ENCODE measurements at places on chromosomes 1 and 21.

DNA sequence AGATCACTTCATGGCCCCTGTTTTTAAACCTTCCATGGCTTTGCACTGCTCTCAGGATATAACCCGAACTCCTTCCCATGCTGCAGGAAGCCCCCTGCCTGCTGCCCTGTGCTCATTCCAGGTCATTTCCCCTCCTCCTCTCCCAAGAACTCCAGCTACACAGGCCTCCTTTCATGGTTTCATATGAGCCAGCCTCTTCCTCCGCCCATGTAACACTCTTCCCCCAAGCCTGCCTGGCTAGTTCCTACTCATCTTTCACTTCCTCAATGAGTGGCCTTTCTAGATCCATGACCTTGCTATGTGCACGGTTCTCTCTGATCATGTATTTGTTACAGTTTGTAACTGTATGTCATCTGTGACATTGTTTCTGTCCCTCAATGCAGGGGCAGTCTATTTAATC is 3.1 kb upstream of the NCF2 start:
- no peak for DNase-seq

DNA sequence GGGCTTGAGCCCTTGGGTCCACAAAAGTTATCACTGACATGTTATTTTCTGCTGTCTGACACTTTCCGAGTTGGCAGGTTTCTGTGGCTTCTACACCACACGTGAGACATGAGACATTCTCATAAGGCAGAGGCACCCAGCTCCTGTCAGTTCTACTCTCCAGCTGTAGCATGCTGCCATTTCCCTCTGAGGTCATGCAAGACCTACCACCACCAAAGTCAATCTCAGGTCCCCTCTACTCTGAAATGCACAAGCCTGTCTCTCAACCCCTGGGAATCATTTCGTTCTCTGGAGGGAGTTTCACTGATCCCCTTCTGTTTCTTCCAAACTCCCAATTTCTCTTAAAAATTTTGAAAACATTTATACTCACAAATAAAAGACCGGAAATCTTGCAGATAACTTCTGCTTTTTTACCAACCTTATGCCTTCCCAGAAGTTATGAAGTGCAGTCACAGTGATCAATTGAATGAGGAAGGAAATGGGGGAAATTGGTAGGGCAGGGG is 39.5 kb upstream of the CR2 start:
- DNase-seq: no peak

DNA sequence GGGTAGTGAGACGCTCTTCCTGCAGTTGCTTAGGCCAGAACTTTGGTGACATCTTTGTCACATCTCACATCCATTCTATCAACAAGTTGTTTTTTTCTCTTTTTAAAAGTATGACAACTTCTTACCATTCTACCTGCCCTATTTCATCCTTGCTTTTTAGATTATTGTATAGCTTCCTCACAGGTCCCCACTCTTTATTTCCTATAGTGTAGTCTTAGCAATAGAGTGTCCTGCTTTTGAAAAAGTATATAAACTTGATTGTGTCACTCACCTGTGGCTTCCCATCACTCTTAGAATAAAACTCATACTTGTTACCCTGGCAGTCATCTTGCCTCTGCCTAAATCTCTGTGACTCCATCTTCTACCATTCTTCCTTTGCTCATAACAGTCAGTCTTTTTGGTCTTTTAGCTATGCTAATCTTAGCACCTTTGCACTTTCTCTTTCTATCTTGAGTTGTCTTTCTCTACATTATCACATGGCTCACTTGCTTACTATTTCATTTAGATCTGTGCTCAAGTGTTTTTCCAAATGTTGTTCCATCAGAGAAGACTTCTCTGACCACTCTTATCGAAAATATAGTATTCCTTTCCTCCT is 9.5 kb downstream of the CDC73 start:
- no peak for DNase-seq

- no peak for DNase-seq
Observed at GRCh38 chr1:192086644-192087043, 71.6 kb upstream of the RGS18 start.

DNA sequence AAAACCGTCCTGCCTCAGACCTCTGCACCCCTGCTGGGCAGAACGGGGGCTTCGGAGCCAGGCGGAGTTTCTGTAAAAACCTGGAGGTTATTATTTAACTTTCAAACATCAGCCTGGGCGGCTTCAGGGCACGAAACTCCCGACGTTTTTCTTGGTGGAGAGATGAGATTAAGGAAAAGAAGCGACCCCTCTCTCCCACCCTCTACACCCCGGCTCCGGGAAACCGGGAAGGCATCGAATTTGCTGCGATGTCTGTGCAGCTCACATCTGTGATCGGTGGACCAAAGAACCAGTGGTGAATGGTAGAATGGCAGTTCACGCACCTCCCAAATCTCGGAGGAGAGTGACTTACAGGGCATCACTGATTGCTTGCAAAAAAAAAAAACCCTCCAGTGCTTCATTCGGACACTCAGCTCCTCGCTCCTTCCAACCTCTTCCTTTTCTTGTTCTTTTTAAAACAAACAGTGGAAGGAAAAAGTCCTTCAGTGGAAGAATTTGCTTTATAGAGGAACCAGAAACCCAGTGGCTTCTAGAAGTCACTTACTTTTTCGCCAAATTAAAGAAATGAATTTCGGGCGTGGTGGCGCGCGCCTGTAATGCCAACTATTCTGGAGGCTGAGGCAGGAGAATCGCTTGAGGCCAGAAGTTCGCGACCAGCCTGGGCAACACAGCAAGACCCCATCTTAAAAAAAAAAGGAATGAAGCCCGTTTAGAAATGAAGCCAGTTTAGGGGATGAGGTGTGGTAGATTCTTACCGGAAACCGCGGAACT is 884 bp downstream of the PHACTR4 start:
- no peak for DNase-seq

DNA sequence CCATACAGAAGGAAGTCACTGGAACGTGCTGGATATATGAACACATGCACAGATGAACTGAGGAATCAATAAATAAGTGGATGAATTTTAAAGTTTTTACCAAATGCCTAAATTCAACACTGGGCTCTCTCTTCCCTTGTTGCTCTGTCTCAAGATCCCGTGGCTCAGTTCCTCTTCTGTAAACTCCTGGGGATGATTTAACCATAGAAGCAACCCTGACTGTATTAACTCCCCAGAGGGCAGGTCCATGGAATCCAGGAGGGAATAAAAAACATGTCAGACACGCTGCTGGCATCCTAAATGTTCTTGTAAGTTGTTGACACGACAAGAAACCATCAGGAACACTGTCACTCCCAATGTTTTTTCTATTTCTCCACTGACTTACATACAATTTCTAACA is 45.3 kb upstream of the GPR157 start:
- DNase-seq: no peak

DNA sequence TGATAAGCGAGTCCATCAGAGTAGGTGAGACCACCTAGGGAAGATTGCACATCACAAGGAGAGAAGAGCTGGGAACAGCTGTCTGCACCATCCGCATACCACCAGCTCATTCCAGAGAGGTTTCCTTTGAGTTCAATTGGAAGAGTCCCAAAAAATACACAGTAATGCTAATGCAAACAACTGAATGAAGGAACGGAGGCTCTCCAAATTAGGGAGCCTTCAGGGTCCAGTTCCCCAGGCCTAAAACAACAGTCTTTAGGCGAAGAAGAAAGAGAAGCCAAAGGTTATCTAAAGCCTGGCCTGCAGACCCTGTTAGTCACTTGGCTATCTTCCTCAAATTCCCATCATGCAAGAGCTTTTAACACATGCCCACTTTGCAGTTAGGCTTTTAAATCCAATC is 246.4 kb downstream of the PBX1 start:
- DNase-seq: no peak

DNA sequence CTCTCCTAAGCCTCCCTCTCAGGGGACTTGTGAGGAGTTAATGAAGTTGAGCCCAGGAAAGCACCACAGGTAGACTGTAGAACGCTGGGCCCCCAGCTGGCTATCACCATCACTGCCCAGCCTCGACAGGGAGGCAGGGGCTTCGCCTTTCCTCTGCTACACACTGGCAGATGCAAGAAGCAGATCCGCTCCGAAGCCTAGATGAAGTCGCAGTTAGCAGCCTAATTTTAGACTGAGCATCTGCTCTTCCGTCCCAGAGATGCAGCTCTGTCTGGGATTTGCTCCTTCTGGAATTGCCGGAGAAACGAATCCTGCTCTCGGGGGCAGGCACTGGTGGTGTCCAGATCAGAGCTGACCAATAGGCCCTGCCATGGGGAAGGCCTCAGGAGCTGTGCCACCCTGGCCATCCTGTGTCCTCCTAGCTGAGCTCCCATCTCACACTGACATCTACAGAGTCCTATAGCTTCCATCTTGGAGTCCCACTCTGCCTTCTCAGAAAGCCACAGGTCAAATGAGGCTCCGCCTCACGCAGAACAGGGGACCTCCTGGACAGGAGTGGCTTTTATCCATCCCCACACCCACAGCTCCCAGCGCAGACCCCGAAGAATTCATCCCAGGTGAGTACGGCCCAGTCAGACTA is 186.8 kb upstream of the EDN2 start:
- DNase-seq: no peak

DNA sequence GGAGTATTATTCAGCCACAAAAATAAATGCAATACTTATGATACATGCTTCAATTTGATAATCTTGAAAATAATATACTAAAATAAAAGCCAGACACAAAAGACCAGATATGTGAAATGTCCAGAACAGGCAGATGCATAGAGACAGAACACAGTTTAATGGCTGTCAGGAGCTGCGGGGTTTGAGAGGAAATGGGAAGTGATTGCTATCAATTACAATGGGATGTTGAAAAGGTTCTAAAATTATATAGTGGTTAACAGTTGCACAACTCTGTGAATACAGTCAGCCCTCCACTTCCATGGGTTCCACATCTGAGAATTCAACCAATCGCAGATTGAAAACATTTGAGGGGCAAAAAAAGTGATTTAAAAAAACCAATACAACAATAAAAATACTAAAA is 54.0 kb downstream of the LTN1 start:
- no peak for DNase-seq

- no peak for DNase-seq
Observed at GRCh38 chr1:11470912-11471311, 8.0 kb upstream of the DISP3 start.

DNA sequence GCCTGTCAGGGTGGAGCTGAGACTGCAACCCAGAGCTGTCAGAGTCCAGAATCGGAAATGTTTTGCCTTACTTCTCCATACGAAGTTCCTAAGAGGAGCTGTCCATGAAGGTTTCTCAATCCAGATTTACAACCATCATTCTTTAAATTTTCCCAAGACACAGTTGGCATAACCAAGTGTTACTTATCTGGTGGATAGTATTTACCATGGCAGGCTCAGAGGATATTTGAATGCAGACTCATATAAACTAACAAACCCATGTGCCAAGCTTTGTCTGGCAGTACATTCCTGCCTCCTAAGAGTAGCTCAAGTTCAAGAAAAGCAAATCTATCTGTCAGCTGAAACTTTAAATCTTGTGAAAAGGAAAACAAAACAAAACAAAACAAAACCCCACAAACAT is 267.9 kb downstream of the ZNF326 start:
- DNase-seq: no peak
